Iris pigment epithelial cell (primary cell): ENCODE measurements at places on chromosomes 1 and 21.

GRCh38 chr1:232589812-232590743, 39.9 kb downstream of the SIPA1L2 start:
- DNase-seq: no peak

GRCh38 chr1:238892612-238893011, 493.8 kb upstream of the CHRM3 start:
- peak; percentile 17 for DNase-seq

- peak; percentile 59 for DNase-seq
Measured at GRCh38 chr1:45883658-45884057, 80.2 kb downstream of the MAST2 start.

DNA sequence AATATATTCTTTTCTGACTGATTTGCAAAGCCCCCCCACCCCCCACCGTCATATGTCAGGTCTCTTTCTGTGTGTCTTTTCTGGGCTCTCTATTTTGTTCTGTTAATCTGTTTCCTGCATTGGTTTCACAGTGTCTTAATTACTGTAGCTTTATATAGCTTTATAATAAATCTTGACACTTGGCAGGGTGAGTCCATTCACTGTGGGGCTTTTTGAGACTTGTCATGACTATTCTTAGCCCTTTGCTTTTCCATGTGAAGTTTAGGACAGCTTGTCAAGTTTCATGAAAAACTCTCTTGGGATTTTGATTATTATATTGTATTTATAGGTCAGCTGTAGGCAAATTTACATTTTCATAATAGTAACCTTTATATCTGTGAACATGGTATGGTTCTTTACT, 50.4 kb downstream of the MIGA1 start:
- no peak for DNase-seq

DNA sequence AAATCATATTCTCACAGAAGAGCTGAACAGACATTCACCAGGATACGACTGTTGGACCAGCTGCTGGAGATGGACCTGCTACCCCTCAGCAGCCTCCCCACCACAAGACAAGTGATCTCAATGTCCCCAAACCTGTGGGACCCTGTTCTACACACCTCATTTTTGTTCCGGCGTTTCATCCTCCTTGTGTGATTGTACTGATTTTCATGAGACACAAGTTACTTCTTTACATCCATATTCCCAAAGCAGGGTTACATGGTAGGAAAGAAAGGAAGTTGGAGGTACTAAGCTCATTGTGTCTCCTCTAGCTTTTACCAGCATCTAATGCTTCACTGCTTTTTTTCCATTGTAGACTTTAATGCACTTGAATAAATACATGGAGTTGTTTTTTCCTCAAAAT, 8.7 kb downstream of the ADAMTS1 start:
- DNase-seq: no peak

DNA sequence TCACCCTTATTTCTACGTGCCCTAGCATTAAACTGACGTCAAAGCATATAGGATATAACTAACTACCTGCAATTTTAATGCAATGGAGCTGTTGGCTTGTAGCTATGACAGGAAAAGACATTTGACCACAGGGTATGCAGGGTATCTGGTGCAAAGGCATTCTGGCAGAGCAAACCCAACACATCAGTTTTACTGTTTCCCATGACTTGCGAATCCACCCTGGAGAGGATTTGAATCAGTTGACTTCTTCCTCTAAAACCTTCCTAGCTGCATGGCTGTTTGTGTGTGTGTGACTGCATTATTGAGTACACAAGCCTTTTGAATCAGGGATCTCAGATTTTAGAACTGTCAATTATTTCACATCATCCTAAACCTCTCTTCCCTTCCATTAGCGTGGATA, 41.7 kb upstream of the SYT14 start:
- peak; percentile 39 for DNase-seq

- peak; percentile 20 for DNase-seq
Measured at GRCh38 chr1:3545363-3546047, 65.8 kb downstream of the MEGF6 start.

DNA sequence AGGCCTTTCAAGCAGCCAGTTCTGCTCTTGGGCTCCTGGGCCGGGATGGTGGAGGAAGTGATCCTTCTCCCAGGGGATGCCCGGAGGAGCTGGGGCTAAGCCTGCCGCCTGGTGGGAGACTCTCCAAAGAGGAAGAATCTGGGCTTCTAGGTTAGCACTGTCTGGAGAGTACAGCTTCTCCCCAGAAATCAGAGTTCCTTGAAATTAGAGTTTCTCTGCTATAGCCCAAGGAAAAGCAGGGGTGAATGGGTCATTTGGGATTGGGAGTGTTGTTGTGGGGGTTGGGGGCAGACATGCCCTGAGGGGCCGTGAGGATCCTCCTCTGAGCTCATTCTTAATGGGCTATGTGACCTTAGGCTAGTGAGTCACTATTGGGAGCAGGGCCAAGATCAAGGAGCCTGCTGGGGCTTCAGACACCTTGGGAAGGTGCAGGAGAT, 6.5 kb downstream of the LGR6 start:
- peak; percentile 9 for DNase-seq

DNA sequence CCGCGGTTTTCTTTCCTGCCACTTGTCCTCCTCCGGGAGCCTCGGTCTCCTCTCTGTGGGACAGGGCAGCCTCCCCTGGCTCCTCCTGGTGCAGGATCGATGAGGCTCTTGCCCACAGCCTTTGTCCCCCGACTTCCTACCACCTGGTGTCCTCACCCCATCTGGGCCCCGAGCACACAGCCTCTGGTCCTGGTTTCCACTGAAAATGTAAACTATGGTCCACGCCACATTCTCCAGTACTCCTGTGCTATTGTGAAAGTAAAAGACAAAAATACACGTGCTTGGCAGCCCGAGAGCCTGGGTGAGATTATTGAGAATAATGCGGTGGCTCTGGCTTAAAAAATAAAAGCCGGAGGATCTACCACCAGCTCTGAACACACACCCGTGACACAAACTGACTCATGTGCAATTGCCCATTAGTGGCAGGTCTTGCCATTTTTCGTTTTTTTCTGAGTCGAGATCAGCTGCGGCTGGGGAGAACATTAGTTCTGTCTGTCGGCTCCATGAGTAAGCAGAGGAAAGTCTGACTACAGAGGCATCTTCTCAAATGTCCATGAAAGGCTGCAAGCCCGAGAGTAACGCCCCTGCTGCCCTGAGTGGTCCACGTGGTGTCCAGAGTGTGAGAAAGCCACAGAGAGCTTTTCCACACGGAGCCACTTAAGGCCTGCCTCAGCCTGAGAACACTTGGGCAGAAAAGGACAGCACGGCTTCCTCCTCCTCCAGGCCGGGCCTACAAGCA, 5.7 kb upstream of the COL6A2 start:
- DNase-seq: peak; percentile 96

GRCh38 chr1:226618380-226618779, 69.8 kb downstream of the STUM start:
- no peak for DNase-seq

DNA sequence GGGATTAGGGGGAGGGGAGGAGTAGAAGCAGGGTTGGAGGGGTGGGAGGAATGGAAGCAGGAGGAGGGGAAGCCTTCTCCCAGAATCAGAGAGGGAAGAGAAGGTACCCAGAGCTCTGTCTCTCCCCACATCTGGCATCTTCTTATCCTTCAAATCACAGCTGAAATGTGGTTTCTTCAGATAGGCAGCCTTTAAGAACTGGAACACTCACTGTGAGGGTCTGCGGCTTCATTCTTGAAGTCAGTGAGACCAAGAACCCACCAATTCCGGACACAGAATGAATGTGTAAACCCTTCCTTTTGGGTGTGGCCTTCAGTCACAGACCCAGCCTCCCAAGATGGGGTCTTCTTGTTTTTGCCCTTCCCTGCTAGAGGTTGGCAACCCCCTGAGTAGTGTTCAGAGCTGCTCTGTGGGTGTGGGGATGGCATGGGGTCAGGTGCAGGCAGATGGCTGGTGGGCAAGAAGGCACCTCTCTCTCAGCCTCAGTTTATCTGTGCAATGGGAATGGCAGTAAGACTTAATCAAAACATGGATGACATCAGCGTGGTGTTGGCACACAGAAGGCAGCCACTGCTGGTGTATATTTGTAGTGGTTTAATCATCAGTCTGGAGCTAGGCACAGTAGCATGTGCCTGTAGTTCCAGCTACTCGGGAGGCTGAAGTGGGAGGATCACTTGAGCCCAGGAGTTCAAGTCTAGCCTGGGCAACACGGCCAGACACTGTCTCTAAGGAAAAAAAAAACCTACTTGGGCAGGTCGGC, 7.2 kb downstream of the FAAH start:
- DNase-seq: no peak

DNA sequence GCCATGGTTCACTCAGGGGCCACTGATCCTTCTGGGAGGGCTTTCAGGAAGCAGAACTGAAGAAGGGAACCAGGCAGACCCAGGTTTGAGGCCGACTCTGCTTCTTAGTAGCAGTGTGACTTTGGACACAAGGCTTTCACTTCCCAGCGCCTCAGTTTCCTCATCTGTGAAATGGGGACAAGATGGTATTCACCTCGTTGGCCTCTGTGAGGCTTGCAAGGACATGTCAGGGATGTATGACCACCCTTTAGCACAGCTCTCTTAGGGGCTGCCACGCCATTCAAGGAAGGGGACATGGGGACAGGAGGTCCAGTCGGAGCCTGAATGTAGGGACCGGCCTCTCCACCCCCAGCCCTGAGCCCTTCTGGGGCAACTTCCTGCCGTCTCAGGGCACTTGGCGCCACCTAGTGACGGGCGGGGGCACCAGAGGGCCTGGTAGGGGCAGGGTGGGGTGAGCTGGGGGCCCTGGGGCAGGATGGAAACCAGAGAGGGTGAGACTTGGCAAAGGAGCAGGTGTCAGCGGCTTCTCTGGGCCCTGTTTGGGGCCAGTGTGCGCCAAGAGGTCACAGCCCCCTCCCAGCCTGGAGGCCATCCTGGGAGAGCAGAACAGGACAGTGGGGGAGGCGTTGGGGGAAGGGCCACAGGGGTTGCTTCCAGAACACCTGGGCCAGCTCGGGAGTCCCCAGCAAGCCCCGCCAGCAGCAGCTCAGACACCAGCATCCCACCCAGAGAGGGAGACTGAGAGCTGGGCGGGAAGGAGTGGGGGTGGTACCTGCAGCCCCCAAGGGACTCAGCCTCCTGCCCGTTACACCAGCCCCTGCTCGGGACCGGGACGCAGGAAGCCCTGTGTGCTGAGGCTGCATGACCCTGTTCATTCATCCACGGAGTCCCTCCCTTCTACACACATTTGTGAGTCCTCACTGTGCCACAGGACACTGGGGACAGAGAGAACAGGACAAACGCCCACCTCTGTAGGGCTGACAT, 102.5 kb upstream of the TARDBP start:
- peak; percentile 9 for DNase-seq

- no peak for DNase-seq
Measured at GRCh38 chr1:163196449-163196787, 6.3 kb downstream of the RGS5 start.

DNA sequence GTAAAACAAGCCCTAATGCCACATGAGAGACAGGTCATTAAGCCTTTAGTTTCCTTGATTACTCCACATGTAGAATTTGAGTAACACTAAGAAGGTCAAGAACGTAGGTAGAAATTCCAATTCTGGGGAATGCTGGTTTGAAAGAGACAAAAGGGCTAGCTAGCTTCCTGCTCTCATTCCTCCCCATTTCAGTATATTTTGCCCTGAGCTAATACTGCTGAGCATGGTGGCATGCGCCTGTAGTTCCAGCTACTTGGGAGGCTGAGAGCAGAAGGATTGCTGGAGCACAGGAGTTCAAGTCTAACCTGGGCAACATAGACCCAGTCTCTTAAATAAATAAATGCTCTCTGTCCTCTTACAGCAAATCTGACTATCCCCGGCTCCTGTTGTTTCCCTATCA, 12.8 kb downstream of the PRDX6 start:
- no peak for DNase-seq

GRCh38 chr1:84385347-84385746, 12.9 kb upstream of the DNASE2B start:
- no peak for DNase-seq

DNA sequence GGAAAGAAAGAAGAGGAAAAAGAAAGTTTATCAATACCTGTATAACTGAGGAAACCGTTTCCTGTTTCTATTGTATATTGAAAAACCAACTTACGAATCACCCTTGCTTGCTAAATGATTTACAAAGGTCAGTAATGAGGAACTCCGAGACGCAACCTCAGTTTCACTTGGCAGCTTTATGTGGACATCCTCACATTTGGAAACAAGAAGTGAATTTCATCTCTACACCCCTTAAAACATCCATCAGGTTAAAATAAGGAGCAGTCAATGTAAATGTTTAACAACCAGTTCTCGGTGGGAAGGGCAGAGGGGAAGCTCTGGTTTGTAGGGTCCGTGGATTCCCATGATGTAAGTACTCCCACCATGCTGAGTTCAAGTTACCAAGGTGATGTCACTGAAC, 481.7 kb upstream of the RUNX1 start:
- no peak for DNase-seq

DNA sequence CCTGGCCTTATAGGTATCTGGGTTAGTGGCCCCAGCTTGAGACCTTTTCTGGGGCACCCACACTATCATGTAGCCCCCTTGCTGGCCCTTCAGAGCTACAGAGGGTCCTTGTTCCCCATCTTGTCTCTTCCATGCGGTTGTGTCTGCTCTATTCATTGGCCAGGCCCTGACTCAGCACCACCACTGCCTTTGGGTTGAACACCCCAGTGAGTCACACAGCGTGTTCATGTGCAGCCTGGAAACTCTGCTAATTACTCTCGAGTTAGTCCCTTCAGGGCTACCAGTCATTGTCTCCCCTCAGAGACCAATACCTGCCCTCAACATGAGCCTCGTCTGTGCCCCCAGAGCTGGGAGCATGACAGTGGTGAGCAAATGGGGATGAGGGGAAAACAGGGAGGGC, 28.2 kb upstream of the IKBKE start:
- peak; percentile 61 for DNase-seq

GRCh38 chr1:221688488-221688843, 53.4 kb downstream of the DUSP10 start:
- no peak for DNase-seq

- no peak for DNase-seq
Measured at GRCh38 chr1:216090556-216090955, 332.7 kb downstream of the USH2A start.

DNA sequence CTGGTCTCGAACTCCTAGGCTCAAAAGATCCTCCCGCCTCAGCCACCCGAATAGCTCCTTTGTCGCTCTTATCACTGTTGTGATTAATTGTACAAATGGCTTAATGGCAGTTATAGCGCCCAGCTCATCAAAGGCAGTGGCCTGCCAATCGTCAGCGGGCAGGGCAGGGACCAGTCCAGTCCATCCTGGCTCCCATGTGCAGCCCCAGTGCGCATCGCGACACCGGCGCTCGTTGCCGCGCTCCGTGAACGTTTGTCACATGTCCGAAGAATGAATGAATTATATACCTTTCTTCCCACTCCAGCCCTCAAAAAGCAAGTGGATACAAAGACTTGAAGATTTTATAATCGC, 18.4 kb downstream of the MTX1 start:
- peak; percentile 54 for DNase-seq

GRCh38 chr1:44786841-44787426, 1.0 kb downstream of the BEST4 start:
- no peak for DNase-seq

DNA sequence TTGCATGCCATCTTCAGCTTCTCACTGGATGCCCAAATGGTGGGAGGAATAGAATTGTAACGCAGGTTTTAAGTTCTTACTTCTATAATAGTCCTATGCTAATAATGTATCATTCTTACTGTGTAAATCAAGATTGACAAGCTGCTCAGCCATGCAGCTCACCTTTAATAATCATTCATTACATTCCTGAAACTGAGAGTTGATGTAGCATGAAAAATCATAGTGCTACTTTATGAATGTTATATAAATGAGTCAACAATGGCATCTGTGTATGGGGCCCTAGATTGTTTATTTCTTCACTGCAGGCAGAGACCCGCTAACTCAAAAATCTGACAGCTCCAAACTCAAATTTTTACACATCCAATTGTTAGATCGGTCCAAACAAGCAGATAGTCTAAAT, 34.4 kb downstream of the FH start:
- DNase-seq: no peak
